ENCODE measurements at places on chromosomes 5 and 9. TPM values are rescaled to one million over a fixed set of nuclear protein-coding genes. Genes with fewer than 3 reads are reported as not detected.

PCDHA1 gene
- not detected for total RNA-seq

IFNA2 gene
- not detected for total RNA-seq

LCN15 gene
- total RNA-seq = not detected

CARD9 gene
- 1.0 TPM for total RNA-seq

CNTNAP3B gene
- 14.6 TPM for total RNA-seq

FOXD1 gene
- total RNA-seq = 0.52 TPM

Data from skeletal muscle tissue (tissue), 5 donors.